Right cardiac atrium (tissue), 5 donors: ENCODE measurements at places on chromosomes 7 and 10. TPM values are rescaled to one million over a fixed set of nuclear protein-coding genes. Genes with fewer than 3 reads are reported as not detected.

DNA sequence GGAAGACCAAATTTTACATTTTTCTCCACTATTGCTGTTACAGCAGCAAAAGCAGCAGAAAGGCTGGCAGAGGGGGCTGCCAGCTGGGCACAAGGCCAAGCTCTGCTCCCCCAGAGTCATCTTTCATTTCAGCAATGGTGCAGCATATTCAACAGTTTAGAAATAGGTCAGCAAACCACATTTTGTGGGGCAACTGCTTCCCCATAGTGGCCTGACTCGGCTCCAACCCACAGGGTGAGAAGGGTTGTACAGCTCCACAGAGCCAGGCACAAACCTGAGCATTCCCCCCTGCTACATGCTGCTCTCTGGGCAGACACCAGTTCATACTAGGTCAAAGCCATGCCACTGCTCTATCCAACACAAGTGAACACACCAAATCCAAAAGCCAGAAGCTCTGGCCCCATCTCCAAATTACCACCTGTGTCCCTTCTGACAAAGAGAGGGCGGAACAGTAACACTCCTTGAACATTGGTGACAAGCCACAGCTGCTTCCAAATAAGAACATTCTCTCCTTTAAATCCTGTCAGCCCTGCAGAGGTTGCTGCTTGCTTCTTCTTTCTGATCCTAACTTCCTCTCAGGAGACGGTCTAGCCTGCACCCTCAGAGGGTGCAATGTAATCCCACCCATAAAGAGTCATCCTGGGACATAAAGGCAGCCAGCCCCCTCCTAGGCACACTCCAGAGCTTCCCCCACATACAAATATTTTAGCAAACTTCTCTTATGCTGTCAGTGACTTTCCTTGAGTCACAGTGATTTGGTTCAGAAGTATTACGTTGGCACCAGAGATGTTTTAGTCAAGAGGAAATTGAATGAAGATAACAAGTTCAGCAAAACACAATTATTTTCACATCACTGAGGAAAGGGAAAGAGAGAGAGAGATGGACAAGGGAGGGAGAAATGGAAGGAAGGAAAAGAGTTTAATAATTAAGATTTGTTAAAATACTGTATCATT lies 39.0 kb upstream of the SLIT1 start:
- DNase-seq, result no peak

GRCh38 chr10:95697429-95697828 lies 3.7 kb upstream of the TCTN3 start:
- peak; percentile 55 for DNase-seq

GRCh38 chr10:69578508-69578991 lies 5.3 kb upstream of the NEUROG3 start:
- DNase-seq, result no peak

GRCh38 chr7:155874010-155874409 lies 61.7 kb upstream of the SHH start:
- no peak for DNase-seq

DNA sequence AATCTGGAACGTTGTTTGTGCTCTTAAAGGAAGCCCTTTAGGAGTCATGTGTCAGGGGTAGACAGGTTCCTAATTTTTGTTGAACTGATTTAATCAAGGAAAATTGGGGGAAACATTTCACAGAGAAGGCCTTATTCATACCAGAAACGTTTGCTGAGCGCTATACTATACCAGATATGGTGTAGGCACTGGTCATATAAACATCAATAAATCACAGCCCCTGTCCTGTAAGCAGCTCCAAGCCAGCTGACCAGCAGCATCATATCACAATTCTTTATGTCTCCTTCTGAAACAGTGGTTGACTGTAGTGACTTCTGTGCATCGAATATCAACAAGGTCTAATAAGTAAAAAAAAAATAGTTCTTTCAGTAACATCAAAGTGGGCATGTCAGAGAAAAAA lies 1.1 kb downstream of the TMEM178B start:
- DNase-seq, result no peak

Gene HTR7
- total RNA-seq, result 0.20 TPM

Gene PRSS37
- not detected for total RNA-seq
